ENCODE measurements at places on chromosomes 16 and 17.

- DNase-seq: no peak
These were observed 61.1 kb downstream of the SOCS1 start for GRCh38 chr16:11194913-11195312.

GRCh38 chr16:84292011-84292410, 2.7 kb upstream of the WFDC1 start:
- DNase-seq: no peak

DNA sequence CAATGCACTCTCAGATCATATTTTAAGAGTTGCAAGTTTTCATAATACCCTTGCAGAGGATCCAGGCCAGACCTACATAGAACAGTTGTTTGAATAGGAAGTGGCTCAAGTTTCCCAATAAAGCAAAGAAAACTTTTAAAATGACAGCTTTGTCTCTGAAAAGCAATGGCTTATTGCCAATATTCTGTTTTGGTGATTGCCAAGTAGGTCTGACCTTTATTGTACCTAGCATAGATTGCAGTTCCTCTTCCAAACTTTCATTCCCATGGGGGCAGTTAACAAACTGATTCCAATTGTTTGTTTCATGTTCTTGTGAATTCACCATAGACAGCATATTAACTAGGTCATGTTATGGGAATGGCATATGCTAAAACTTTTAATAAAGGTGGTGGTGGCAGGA, 664.6 kb upstream of the CA10 start:
- no peak for DNase-seq

DNA sequence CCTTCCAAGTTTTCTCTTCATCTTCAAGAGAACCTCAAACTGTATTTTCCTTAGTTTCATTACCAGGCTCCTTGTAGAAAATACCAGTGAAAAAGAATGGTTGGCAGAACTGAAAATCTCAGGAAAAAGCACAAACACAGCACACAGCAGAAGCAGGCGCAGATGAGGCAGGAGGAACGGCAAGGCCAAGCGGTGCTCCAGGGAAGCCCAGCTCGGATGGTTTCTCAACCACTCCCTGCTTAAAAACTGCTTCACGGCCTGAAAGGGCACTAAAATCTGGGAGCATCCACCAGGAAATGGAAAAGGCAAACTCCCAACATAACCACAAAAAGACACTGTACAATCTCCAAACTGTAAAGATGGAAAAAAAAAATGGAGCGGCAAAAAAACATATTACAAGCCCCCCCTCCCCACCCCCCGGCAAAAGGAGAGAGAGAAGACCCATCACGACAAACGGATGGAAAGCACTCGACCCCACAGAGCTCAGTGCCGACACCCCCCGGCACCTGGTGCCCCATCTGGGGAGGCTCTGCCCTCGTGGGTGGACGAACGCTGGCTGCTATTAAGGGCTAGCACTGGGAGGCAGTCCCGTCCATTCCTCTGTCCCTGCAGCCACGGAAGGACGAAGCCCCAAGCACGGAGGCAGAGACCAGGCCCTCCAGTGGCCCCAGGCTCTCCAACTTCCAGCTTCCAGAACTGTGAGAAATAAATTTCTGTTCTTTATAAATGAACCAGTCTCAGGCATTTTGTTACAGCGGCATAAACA, 127.5 kb downstream of the ZNF778 start:
- no peak for DNase-seq

GRCh38 chr17:47704116-47704515, 10.2 kb downstream of the TBKBP1 start:
- no peak for DNase-seq

DNA sequence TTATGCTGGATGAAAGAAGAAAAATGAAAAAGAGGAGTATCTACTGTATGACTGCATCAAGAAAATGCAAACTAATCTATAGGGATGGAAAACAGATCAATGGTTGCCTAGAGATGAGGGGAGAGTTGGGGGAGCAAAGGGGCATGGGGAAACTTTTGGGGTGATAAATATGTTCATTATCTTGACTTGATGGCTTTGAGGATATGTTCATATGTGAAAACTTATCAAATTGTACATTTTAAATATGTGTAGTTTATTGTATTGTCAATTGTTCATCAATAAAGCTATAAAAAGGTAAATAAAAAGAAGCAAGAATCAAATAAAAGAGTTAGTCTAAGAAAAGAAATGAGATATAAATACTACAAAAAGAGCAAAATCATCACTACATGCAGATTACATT, 19.7 kb upstream of the SRCIN1 start:
- no peak for DNase-seq

DNA sequence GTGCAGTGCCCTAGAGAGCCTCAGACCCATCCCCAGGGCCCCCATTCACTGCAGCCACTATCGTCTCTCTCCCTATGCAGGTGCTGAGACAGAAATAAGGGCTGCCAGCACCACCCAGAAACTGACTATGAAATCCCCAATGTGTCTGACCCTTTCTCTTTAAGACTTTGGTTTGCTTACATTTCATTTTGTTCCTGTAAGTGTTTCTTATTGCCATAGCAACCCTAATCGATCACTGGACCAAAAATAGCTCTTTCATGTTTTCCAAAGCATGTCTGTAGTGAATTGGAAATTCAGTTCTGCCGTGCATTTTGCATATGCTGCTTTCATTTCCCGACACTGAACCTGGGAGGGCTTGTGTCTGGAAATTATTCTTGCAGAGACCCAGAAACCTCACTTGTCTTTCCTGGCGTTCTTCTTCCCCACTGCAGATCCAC, 148.7 kb upstream of the NOL11 start:
- no peak for DNase-seq

GRCh38 chr17:61904094-61904710, 23.6 kb downstream of the INTS2 start:
- peak; percentile 6 for DNase-seq

DNA sequence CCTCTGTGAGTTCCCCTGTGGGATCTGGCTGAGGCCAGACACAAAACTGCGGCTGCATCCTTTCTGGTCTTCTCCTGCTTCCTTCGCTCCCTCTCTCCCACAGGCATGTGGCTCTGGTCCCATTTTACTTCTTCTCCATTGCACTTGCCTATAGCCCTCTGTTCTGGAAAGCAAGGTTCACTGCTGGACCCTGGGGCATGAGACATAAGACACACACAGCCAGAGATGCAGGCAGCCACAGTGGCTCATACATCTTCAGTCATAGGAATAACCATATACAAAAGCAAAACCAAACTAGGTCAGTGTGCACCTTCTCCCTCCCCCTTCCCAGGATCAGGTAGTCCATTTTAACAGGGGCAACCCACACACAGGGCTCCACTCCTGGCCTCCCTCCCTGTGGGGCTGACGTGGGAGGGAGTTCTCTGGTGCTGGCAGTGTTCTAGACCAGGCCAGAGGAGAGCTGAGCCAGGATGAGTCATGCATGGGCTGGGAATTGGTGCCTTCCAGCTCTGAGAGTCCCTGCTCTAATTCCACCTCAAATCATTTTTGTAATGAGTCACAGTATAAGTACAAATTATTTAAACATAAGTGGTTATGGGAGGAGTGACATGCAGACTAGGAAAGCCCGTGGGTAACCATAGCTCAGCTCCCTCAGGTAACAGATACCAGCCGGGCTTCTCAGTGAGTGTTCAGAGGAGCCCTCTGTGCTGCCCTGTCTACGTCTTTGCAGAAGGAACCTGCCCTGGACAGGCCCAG, 58.0 kb downstream of the ASIC2 start:
- no peak for DNase-seq

DNA sequence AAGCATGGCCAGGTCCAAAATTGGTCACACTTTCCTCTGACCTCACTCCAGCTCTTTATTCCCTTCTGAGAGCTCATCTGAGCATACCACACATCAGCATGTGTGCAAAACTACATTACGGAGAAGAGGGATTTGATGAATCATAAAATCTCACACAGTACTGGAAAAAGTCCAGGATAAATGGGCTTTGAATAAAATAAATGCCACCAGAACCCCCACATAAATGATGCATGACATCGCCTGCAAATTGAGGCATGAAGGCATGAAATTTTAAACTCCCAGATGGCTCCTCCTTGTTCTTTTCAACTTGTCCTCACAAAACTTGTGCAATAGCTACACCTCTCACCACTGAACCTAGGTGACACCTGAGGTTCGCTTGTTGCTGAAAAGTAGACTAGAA, 439.5 kb downstream of the CA10 start:
- no peak for DNase-seq

DNA sequence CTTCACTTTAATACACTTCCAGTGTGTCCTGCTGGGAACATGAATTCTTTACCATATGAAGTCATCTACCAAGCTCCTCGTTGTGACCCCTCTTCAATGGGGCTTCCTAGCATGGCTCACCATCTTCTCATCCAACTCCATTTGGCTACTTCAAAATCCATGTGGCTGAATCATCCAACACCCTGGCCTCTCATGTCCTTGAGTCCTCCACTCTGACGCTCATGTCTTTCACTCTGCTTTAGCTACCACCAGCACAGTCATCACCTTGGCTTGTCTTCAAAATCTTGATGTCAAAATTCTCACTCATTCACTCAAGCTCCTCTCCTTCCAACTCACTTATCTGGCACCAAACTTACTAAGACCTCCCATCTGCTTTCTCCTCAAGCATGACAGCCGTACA, 35.8 kb downstream of the AMFR start:
- DNase-seq: no peak

GRCh38 chr16:85530370-85530739, 82.8 kb upstream of the GSE1 start:
- no peak for DNase-seq

DNA sequence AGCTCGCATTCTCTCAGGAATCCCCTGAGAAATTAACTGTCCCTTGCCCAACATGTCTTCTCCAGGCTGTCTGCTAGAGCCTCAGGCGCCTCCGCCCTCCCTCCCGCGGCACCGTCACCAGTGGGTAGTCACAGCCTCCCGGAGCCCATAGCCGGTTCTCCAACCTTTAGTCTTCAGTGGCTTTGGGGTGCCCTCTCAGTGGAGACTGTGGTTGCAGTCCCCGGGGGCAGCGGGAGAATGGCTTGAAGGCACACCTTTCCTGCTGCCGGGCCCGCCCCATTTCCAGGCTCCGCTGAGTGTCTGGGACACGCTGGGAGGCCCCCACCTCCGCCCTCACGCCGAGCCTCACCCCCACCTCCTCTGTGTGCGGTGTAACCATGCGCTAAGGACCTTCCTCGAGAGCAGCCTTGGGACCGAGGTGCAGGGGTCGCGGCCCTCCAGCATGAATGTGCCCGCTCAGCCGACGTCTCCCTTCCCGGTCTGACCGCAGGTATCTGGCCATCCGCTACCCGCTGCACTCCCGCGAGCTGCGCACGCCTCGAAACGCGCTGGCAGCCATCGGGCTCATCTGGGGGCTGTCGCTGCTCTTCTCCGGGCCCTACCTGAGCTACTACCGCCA, 1.7 kb downstream of the GALR2 start:
- no peak for DNase-seq

DNA sequence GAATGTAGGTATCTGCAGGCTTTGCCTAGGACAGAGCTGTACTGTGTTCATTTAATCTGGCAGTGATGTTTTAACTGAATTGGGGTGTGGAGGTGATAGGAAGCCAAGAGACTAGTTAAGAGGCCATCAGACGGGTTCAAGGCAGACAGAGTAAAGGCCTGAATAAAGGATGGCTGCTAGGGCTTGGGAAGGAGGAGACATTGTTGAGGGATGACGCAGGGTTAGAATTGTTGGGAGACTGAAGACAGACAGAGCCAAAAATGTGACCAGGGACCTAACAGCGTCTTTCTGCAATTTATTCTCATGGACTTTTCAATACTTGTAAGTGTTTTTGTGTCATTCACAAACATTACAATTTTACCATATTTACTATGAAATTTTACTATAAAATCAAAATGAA, 48.6 kb upstream of the MYH10 start:
- DNase-seq: no peak

- DNase-seq: no peak
These were observed 195.1 kb downstream of the IRF8 start for GRCh38 chr16:86093801-86094750.

- no peak for DNase-seq
These were observed 29.5 kb upstream of the ZNF469 start for GRCh38 chr16:88353232-88353631.

- no peak for DNase-seq
These were observed 25.1 kb downstream of the SOX9 start for GRCh38 chr17:72145962-72146361.

DNA sequence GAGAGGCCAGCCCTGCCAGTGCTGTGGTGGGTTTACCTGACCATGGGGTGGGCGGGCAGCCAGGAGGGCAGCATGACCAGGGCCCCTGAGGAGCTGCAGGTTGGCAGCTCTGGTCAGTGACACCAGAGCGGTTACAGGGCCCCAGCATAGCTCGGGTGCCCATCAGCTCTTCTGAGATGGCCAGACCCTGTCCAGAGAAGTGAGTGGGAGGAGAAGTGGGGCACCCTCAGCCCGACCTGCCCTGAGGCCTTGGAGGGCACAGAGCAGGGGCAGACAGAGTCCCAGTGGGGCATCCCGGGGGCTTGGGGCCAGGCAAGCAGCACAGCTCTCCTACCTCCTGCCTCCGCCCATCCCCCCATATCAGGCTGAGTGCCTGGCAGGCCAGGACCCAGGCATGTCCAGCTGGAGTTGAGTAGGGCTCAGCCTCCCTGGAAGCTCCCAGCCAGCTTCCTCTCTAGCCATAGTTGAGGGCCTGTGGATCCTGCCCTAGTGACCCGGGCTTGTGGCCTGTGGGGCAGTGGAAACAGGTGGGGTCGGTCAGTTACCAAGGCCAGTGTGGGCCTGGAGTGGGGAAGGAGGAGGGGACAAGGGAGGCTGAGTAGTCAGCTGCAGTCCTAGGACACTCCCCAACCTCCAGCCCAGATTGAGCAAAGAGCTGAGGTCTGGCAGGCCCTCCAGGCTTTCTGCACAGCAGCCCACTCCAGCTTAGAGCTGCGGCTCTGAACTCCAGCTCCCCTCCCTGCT, 83.5 kb downstream of the AMFR start:
- DNase-seq: no peak

- no peak for DNase-seq
These were observed 149.6 kb downstream of the SOX9 start for GRCh38 chr17:72270273-72270924.

- no peak for DNase-seq
These were observed 29.4 kb downstream of the COG7 start for GRCh38 chr16:23423496-23424049.

DNA sequence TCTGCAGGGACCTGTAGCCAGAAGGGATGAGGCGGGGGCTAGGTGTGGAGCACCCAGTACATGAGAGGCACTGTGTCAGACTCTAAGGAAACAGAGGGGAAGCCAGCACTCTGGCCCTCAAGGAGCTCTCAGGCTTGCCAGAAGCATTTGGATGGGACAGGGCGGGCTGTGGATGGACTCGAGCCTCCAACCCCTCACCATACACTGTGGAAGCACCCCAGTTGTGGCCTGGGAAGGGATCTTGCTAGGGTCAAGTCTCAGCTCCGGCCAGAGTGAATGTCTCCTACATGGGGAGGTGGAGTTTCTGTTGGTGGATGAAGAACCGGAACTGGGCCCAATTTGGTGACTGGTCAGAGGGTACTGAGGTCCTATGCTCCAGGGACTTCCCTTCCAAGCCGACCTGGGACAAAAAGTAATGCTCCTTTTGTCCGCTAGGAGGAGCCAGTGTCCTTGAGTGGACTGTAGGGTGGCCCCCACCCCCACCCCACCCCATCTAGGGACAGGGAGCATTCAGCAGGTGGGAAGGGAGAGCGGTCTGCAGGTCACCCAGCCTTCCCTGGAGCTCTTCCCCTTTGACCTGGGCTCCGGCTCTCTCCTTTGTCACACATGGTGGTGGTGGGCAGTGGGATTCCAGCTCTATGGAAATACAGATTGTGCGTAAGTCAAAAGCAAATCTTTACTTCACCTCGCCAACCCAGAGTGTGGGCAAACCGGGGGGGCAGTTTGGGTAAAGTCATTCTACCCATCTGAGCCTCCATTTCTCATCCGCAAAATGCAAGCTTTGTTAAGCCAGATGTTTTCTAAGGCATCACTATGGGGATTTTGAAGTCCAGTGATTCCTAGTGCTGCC, 20.4 kb upstream of the PHB1 start:
- no peak for DNase-seq

Data from activated T-helper 1 cell treated with anti-CD3 and anti-CD28 coated beads, Interleukin-2, amount 50 U/mL, for 16 hours (primary cell).